ENCODE measurements at places on chromosomes 11 and 22.

DNA sequence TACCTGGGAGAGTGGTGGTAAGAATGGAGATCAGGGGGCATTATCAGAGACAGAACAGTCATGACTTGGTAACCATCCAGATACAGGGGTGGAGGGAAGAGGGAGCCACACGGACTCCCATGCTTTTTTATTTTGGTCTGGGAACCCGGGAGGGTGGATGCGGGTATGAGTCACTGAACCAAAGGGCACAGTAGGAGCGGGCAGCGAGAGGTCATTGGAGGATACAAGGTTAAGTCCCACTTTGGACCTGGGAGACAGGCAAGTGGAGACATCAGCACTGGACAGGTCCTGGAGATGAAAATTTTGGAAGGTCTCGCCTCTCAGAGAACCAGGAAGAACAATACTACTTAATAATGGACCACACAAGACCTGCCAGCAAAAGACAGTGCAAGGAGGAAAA is 6.7 kb downstream of the HDHD5 start:
- no peak for DNase-seq

DNA sequence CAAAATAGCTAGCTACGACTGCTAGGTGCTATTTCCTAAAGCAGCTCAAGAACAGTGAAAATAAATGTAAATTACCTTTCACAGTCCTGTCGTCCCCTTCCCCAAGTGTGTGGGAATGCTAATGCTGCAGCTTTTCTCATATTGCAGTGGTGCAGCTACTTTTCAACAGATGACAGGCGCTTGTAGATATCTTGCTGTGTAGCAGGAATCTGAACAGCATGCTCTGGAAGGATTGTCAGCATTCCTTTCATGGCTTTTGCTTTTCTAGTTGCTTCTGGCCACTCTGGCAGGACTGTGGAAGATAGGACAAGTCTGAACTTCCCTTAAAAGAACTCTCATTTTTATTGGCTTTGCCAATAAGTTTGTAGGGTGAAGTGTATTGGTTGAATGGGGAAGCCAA is 18.8 kb downstream of the FAR1 start:
- no peak for DNase-seq

DNA sequence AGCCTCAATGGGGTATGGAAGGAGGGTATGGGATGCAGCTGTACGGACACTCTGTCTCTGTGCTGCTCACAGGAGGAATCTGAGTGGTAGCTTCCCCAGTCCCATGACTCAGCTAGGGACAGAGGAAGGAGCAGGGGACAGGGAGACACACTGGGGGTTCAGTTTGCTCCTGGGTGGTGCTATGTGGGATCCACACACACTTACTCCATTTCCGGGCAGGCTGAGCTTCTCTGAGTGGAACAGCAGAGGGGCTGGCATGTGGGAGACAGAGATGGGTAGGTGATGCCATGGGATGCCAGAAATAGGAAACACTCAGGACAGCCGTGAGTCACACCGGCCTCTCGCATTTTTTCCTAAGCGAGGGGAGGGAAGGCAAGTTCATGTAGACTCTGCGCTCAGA is 59.2 kb upstream of the KIRREL3 start:
- no peak for DNase-seq

GRCh38 chr11:75474878-75475766 is 42.1 kb upstream of the KLHL35 start:
- DNase-seq = peak; percentile 61

DNA sequence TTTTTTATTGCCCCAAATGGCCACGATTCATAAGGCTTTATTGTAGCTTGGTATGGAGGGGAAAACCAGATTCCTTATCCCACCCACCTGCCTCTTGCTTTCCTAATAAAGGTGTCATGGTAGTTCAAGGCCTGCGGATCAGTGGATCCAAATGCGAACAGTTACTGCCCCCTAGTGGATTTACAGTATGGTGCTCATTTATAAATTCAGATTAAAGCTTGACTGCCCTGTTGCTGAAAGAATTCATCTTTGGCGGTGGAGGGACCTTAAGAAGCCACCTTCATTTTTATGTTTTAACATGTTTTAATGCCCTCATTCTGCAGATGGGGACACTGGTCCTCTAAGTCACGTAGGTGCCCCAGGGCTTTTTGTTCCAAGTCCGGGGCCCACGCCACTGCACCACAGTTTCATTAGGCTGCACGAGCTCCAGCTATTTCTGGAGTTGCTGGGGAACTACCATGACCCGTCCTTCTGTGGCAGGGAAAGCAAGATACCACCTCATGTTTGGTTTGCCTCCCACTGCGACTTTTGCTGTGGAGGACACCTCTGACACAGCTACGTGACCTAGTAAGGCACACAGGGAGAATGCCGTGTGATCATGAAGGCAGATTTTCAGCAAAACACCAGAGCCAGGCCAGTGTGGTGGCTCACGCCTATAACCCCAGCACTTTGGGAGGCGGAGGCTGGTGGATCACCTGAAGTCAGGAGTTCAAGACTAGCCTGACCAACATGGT is 15.6 kb upstream of the INCENP start:
- peak; percentile 54 for DNase-seq

DNA sequence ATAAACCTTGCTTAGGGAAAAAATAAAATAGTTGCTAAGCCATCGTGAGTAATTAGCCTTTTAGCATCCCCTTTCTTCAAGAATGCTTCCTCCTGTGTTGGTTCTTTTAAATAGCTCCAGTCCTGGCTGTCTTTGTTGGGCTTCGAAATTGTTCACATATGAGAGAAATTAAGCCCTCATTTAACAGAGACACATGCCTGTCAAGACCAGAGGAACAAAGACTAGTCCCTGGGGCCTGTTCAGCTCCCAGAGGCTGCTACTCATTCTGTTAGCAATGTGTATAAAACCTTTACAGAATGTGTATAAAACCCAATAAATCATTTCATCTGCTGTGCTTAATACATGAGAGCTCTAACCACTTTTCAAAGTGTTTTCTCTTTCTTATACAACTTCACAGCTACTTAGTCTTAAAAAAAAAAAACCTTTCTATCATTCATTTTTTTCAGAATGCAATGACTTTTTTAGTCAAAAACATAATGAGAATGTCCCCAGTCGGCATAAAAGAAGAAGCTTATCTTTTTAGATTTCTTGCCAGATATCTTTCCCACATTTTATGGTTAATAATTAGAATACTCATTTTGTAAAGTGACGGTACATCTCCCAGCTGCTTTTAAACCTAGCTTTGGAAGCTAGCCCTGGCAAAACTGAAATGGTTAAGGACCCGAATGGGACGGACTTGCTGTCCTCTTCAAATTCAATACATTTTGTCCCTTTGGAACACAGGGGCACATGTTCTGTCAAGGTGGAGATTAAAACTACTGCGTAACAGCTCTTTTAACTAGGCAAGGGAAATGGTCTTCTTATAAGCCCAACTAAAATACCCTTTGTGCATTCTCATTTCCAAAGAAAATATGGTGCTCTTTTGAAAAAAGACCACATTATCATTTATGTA is 186.1 kb downstream of the SOX6 start:
- DNase-seq = no peak

GRCh38 chr11:43989162-43989981 is 46.9 kb downstream of the C11orf96 start:
- DNase-seq = peak; percentile 63

GRCh38 chr11:70134490-70134889 is 56.4 kb downstream of the ANO1 start:
- no peak for DNase-seq

DNA sequence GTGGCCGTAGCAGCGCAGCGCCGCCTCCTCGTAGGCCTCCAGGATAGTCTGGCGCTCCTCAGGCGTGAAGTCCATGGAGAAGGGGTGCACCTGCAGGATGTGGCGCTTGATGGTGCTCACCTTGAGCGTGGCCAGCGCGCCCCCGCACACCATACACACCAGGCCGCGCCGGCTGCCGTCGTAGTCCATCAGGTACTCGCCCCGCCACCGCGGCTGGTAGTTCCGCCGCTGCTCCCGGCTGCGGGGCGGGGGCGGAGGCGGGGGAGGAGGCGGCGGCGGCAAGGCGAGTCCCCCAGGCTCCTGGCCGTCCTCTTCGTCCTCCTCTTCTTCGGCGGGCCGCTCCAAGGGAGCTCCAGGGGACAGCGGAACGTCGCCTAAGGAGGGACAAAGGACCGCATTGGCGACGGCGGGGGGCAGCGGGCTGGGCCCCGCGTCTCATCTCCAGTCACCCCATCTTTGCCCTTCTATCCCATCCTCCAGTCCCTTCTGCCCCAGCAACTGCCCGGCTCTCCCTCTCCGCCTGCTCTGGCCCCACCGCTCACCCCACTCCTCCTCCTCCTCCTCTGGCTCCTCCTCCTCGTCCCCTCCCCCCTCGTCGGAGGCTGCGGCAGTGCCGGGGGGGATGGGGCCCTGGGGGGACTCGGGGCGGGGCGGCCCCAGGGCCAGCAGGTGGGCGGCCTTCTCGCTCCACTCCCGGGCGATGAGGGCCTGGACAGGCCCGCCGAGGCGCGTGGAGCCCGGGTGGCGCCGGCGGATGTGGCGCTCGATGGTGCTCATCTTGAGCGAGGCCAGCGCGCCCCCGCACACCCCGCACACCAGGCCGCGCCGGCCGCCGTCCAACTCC is 4.9 kb downstream of the ZFTA start:
- no peak for DNase-seq

- DNase-seq = no peak
Observed at GRCh38 chr11:18282626-18283025, 16.6 kb downstream of the SAA1 start.

DNA sequence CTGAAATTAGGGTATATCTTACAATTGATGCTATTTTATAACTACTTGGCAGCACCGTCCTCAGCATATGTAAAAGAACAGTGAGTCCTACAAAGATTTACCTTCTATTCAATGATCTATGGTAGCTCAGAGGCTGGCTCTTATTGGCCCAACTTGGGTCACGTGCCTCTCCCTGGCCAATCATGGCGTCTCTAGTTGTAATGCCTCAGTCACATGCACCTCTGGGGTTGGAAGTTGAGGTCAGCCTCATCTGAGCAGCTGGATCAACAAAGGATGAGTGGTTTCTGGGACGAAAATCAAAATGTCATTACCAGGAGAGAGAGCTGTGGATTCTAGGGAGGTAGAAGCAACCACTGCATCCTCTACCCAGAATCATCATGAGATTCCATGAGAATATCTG is 22.9 kb upstream of the ASPHD2 start:
- no peak for DNase-seq

- no peak for DNase-seq
Observed at GRCh38 chr11:116096272-116096995, 592.2 kb upstream of the CADM1 start.

GRCh38 chr11:3613998-3614741 is 27.6 kb downstream of the ART5 start:
- no peak for DNase-seq

Measured in hindlimb muscle (tissue), 1 donor.